ENCODE measurements at places on chromosomes 11 and 22.
A peak's percentile ranks its signal among the peaks of the same experiment; 100 is the strongest.

GRCh38 chr11:128238521-128239265, 348.7 kb downstream of the ETS1 start:
- DNase-seq: no peak
- H3K27me3 ChIP-seq: peaks cover 3% of the 10 kb centered on the region
- no peak overlapping the region for H3K4me3 ChIP-seq
- peak overlapping the region; percentile 6 for H3K27ac ChIP-seq
- H3K36me3 ChIP-seq: no peaks in the 10 kb centered on the region

DNA sequence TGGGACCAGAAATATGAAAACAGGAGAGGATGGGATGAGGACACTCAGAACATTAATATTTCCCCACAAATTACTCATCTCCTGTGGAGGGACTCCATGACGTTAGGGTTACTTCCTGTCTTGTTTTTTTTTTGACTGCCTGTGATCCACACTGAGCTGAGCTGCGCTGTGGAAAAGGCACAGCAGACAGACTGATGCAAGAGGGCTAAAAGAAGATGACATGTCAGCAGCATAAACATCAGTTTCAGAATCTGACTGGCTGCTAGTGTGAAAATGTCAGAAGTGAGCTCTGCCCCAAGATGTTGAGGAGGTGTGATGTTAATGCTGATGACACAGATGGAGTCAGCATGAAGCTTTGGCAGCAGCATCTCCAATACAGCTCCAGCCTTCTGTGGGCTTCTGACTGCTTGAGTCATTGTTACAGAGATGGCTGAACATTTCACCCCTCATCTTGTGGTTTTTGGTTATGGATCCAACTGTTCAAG, 286.8 kb downstream of the BLID start:
- no peaks in the 10 kb centered on the region for H3K27me3 ChIP-seq
- H3K4me1 ChIP-seq: no peaks in the 10 kb centered on the region
- no peak overlapping the region for H3K4me3 ChIP-seq
- H3K36me3 ChIP-seq: no peaks in the 10 kb centered on the region

- no peak overlapping the region for H3K4me3 ChIP-seq
- no peaks in the 10 kb centered on the region for H3K4me1 ChIP-seq
- H3K27me3 ChIP-seq: peaks cover 15% of the 10 kb centered on the region
- no peak for DNase-seq
- H3K36me3 ChIP-seq: no peaks in the 10 kb centered on the region
Measured at GRCh38 chr22:19674929-19675253, 39.4 kb upstream of the SEPTIN5 start.

DNA sequence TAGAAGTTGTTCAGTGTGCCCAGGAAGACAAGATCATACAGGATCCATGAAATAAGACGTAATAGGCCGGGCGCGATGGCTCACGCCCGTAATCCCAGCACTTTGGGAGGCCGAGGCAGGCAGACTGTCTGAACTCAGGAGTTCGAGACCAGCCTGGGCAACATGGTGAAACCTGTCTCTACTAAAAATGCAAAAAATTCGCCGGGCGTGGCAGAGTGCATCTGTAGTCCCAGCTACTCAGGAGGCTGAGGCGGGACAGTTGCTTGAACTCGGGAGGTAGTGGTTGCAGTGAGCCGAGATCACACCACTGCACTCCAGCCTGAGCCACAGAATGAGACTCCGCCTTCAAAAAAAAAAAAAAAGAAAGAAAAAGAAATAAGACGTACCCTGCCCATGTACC, 56.7 kb downstream of the APOL3 start:
- H3K27me3 ChIP-seq: peaks cover 6% of the 10 kb centered on the region
- peaks cover 3% of the 10 kb centered on the region for H3K4me1 ChIP-seq
- no peak overlapping the region for H3K4me3 ChIP-seq
- no peak for DNase-seq
- H3K27ac ChIP-seq: no peak overlapping the region

GRCh38 chr11:104340590-104340989, 176.6 kb upstream of the PDGFD start:
- H3K27ac ChIP-seq: no peak overlapping the region
- no peak for DNase-seq
- H3K27me3 ChIP-seq: no peaks in the 10 kb centered on the region
- H3K36me3 ChIP-seq: no peaks in the 10 kb centered on the region
- H3K4me3 ChIP-seq: no peak overlapping the region
- H3K4me1 ChIP-seq: peaks cover 3% of the 10 kb centered on the region

- no peak overlapping the region for H3K27ac ChIP-seq
- H3K4me1 ChIP-seq: no peaks in the 10 kb centered on the region
- peaks cover 11% of the 10 kb centered on the region for H3K27me3 ChIP-seq
Measured at GRCh38 chr22:19630614-19631013, 83.7 kb upstream of the SEPTIN5 start.

- no peak overlapping the region for H3K27ac ChIP-seq
- no peaks in the 10 kb centered on the region for H3K27me3 ChIP-seq
- DNase-seq: no peak
- H3K36me3 ChIP-seq: no peaks in the 10 kb centered on the region
Measured at GRCh38 chr11:100676901-100677300, 10.2 kb upstream of the ARHGAP42 start.

GRCh38 chr11:70402016-70402415, 3.7 kb downstream of the CTTN start:
- H3K36me3 ChIP-seq: peaks cover 3% of the 10 kb centered on the region
- no peak for DNase-seq
- H3K27ac ChIP-seq: peak overlapping the region; percentile 50
- peaks cover 15% of the 10 kb centered on the region for H3K4me1 ChIP-seq
- no peak overlapping the region for H3K4me3 ChIP-seq
- H3K27me3 ChIP-seq: no peaks in the 10 kb centered on the region

GRCh38 chr22:33919391-33920196, 682 bp downstream of the LARGE1 start:
- DNase-seq: peak; percentile 38
- peaks cover 51% of the 10 kb centered on the region for H3K4me1 ChIP-seq
- H3K27ac ChIP-seq: peak overlapping the region; percentile 96
- H3K27me3 ChIP-seq: no peaks in the 10 kb centered on the region
- peaks cover 6% of the 10 kb centered on the region for H3K36me3 ChIP-seq

DNA sequence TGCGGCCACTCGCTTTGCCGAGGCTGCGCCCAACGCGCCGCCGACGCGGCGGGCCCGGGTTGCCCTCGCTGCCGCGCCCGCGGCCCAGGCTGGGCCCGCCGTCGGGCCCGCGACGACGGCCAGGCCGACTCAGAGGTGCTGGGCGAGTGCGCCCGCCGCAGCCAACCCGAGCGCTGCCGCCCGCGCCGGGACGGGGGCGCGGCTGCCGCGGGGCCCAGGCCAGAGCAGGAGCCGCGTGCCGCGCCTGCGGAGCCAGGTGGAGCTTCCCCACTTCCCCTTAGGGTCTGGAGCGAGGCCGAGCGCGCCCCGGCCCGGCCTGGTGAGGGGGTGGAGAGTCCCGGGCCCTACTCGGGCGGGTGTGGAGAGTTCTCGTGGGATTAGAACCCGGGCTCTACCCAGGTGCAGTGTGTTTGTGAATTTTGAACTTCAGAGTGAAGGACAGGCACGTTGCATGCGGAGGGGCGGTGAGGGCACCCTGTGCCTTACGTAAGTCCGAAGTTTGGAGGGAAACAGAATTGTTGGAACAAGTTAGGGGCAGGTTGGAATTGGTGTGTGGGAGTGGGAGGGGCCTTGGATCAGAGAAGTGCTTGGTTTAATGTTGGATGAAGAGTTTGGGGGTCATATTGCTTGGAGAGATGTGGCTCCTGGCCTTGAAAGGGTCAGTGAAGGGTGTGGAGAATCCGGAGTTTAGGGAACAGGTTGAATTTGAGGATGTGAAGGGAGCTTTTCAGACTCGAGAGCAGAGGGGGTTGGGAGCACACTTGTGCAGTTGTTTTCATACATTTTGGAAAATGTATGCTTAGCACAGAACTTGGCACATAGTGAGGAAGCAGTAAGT, 697 bp downstream of the RNF169 start:
- peaks cover 4% of the 10 kb centered on the region for H3K36me3 ChIP-seq
- peak overlapping the region; percentile 96 for H3K4me3 ChIP-seq
- peak overlapping the region; percentile 92 for H3K27ac ChIP-seq
- peak; percentile 41 for DNase-seq
- no peaks in the 10 kb centered on the region for H3K27me3 ChIP-seq
- peaks cover 19% of the 10 kb centered on the region for H3K4me1 ChIP-seq

- no peak overlapping the region for H3K4me3 ChIP-seq
- no peaks in the 10 kb centered on the region for H3K4me1 ChIP-seq
- no peak overlapping the region for H3K27ac ChIP-seq
- no peaks in the 10 kb centered on the region for H3K27me3 ChIP-seq
- DNase-seq: no peak
Measured at GRCh38 chr22:29044657-29045176, 16.9 kb downstream of the C22orf31 start.

DNA sequence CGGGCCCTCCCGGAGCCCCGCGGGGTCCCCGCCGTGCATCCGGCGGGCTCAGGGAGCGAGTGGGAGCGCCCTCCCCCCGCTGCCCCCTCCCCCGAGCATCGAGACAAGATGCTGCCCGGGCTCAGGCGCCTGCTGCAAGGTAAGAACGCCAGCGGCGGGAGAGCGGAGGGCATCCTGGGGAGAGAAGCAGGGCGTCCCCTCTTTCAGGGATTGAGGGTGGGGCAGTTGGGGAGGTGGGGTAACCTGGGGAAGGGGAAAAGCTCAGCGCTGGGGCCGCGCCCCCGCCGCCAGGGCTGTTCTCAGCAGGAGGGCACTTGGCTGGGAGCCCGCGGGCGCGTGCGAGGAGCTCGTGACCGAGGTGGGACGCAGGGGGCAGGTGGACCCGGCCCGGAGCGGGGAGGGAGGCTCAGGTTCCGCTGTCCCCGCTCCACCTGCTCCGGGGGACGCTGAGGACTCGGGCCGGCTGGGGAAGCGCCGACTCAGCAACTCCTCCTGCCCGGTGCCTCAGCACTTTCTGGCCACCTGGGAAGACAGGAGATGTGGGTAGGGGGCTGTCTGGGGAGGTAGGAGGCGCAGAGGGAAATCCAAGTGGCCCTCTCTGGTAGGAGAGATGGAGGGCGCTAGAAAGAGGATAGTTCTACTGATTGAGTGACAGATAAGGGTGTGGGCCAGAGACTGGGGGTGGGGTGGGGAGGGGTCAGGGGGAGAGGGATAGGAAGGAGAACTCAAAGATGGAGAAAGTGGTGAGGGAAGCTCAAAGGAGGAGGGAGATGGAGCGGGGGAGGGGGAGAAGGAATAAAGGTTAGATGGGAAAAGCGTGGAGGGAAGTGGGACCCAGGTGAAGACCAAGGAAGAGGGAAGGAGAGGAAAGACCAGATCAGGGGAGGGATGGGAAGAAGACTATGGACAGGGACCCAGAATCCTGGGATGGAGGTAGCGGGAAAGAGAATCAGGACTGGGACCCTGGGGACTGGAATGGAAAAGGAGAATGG, 726 bp downstream of the RTN4RL2 start:
- no peak for DNase-seq
- H3K36me3 ChIP-seq: peaks cover 1% of the 10 kb centered on the region
- H3K4me3 ChIP-seq: peak overlapping the region; percentile 28
- H3K27me3 ChIP-seq: peaks cover 68% of the 10 kb centered on the region
- no peak overlapping the region for H3K27ac ChIP-seq

- no peak for DNase-seq
- H3K27me3 ChIP-seq: no peaks in the 10 kb centered on the region
- H3K4me1 ChIP-seq: peaks cover 5% of the 10 kb centered on the region
- no peak overlapping the region for H3K27ac ChIP-seq
- H3K4me3 ChIP-seq: no peak overlapping the region
Measured at GRCh38 chr11:3052109-3052479, 5.1 kb downstream of the CARS1 start.

- no peak for DNase-seq
- no peaks in the 10 kb centered on the region for H3K27me3 ChIP-seq
- H3K4me3 ChIP-seq: no peak overlapping the region
- peaks cover 28% of the 10 kb centered on the region for H3K4me1 ChIP-seq
Measured at GRCh38 chr11:63535734-63536133, 874 bp upstream of the PLAAT4 start.

DNA sequence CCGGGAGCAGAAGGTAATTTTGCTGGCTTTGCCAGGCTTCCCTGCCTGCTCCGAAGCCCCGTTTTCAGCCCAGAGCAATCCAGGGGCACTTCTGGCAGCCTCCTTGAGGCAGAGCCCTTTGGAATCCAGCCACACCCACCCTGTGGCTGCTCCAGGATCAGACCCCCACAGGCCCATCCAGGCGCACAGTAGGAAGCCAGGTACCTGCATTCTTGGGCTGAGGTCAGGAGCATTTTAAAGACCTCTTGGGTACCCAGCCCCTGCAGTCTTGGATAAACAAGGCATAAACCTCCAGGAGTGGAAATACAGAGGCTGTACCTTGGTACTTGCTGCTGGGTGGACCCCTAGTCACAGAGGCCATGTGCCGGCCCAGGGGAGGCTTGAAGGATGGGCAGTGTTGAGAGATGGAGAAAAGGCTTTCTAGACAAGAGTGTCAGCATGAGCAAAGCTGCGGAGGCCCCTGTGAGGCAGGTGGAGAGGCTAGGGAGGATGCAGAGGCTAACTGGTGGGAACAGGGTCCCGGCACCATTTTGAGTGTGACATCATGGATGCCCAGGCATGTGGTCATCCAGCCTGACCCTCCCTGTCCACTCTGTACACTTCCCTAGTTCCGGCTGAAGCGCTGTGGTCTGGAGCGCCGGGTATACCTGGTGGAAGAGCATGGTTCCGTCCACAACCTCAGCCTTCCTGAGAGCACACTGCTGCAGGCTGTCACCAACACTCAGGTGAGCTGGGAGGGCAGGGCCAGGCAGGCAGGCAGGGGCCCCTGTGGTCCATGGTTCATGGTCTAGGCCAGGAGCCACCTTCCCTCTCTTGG, 3.9 kb downstream of the MUS81 start:
- peaks cover 10% of the 10 kb centered on the region for H3K4me1 ChIP-seq
- H3K27ac ChIP-seq: no peak overlapping the region
- no peaks in the 10 kb centered on the region for H3K27me3 ChIP-seq
- no peak for DNase-seq
- no peak overlapping the region for H3K4me3 ChIP-seq
- H3K36me3 ChIP-seq: peaks cover 12% of the 10 kb centered on the region

DNA sequence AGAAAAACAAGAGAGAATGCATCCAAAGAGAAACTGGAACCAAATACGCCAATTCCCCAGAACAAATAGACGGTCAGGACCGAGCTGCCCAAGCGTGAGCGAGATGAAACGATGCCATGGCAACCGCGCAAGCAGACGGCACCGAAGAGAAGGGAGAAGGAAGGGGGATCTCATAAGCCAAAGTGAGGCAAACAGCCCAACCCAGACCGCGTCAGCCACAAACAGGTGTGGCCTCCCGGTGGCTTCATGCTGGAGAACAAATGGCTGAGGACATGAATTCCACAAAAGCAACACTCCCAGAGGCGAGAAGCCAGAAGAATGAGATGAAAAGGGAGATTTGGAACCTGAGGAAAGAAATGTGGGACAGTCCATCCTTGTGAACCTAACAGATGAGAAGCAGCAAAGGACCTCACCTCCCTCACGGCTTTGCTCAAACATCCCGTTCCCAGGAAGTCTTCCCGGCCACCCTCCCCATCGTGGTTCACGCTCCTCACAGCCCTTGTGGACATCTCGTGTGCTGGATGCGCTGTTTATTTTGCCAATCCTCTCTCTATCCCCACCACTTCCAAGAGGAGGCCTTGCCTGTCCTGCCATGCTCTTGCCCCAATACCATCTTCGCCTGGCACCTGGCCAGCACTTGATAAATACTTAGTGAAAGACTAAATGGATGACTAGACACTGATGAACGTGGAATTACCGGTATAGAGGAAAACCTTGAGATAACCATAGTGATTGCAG, 89.1 kb upstream of the RTL6 start:
- no peaks in the 10 kb centered on the region for H3K4me1 ChIP-seq
- H3K27ac ChIP-seq: no peak overlapping the region
- H3K27me3 ChIP-seq: peaks cover 34% of the 10 kb centered on the region
- no peak overlapping the region for H3K4me3 ChIP-seq
- DNase-seq: no peak

Measured in progenitor cell of endocrine pancreas (in vitro differentiated cells).